ENCODE measurements at places on chromosomes 1 and 21.

GRCh38 chr1:8599646-8600212 is 217.7 kb downstream of the RERE start:
- peak; percentile 19 for DNase-seq

DNA sequence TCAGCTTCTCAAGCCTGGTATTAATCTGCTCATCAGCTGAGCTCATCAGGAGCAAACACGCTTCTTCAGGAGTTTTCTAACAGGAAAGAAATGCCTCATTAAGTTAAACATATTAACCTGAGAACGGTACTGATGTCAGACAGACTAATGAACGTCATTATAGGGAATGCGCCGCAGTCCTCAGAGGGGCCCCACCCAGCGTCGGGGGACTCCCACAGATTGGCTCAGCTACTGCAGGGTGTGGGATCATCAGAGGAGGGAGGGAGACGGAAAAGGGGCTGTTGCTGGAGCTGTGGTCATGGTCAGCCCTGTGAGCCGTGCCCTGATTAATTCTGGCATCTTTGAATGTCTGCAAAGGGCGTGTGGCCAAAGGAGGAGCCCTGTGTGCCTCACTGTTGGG is 348.5 kb downstream of the PTPRU start:
- no peak for DNase-seq

DNA sequence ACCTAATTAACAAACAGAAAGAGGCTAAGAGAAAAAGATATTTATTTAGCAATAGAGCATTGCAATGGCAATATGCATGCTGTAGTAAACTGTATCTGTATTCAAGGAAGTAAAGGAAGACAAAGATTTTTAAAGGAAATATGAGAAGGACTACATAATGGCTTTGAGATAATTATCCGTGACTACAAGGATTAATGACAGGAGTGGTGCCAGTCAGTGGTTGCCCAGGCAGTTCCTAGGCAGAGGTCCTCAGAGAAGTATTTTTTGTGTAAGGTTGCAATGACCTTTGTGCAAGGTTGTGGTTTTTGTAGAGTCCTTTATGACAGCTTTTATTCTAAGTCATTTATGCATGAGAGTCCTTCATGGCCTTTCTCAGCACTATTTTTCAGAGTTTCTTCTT is 711.1 kb upstream of the CHRM3 start:
- no peak for DNase-seq

- DNase-seq, result no peak
These were observed 17.1 kb upstream of the RSPO1 start for GRCh38 chr1:37651803-37652202.

GRCh38 chr1:41498391-41498790 is 13.9 kb upstream of the EDN2 start:
- no peak for DNase-seq

GRCh38 chr1:31570906-31571305 is 5.4 kb upstream of the TINAGL1 start:
- DNase-seq, result no peak

DNA sequence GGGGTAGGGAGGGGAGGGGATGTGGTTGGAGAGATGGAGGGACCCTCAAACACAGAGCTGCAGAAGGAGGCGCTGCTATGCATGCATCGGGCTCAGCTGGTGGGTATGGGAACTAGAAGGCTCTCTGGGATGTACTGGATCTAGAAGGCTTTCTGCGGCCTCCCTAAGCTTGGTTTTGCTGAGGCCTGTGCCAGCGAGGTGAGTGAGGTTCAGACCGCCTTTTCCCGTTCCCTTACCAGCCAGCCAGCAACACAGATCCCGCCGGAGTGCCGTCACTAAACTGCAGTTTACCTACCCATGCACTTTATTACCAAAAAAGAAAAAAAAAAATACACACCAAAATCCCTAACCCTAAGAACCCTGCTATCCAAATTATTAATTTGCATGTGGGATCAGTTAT is 180.2 kb downstream of the PRDM16 start:
- no peak for DNase-seq

DNA sequence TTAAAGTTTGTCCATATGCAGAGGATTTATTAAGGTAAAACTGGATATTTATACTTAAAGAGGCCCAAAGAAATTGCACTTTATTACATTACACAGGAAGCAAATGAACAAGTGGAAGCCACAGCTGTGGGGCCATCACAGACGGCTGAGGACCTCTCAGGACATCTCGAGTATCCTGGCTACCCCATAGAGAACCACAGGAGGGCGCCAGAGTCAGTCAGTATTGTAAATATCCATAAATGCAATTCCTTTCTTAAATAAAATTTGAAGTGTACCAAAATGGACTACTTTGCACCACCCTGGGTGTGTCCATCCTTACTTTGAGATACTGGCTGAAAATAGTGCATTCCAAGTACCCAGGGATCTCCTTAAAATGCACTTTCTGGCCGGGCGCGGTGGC is 257.2 kb downstream of the MRPL39 start:
- no peak for DNase-seq

DNA sequence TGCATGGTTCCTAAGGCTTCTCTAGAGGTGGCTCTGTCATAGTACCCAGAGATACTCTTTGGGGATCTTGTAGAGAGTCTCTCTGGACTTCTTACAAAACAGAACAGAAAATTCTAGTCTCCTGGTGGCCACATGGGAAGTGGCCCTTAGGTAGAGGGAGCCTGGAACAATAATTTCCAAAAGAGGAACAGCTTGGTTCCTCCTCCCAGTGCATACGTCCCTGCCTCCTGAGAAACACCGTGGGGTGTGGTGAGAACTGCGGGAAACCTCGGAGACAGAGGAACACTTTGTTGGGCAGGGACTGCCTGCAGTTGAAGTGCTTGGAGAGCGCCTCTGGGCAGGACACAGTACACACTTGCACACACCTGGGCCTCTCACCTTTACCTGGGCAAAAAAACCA is 38.8 kb upstream of the EPHA8 start:
- no peak for DNase-seq

DNA sequence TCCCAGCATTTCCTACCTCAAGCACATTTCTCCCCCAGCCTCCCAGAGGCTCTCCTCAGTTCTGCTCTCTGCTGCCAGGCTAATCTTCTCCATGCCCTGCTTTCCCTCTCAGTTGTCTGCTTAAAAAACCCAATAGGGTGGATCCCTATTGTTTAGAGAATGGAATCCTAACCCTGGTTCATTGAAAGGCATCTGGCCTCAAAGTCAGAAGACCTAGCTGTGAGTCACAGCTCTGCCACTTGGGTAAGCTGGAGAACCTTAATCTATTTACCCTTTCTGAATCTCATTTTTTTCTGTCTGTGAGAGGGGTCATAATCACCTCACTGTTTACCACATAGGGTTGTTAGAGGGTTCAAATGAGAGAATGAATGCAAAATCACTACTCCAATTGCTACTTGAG is 12.5 kb upstream of the MYOC start:
- DNase-seq, result no peak

DNA sequence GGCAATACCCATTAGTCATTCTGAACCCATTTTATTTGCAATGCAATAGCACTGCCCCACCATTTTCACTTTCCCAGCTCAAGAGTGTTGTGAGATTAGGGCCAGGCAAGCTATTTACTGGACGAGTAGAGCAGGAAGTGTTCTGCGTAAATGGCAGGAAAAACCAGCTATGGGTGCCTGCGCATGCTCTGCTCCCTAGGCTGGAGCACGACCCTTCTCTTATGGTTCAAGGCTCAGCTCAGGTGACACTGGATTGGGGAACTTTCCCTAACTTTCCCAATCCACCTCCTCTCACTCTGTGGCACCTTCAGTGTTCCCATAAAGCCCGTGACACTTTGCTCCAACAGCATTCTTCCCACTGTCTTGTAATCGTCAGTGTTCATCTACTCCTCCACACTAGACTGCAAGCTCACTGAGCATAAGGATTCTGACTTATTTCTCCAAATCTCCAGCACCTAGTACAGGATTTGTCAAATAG is 3.6 kb upstream of the MAN1A2 start:
- DNase-seq, result no peak
